ENCODE measurements at places on chromosomes 1 and 21.

DNA sequence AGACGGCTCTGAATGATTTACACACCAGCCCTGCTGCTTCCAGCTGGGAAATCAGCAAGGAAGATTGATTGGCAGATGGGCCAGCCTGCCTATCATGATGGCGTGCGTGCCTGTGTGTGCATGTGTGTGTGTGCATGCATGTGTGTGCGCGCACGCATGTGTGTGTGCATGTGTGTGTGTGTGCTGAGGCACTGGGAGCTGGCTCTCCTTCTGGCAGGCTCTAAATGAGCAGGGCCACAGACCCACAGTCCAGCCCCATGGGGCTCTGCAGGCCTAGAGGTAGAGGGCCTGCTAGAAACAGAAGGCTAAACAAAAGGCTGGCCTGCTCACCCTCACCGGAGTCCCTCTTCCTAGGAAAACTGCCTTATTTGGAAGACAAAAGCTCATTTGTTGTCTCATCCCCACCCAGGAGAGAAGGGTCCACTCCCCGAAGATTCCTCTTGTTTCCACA, 6.0 kb downstream of the KLHDC8A start:
- no peak for DNase-seq

DNA sequence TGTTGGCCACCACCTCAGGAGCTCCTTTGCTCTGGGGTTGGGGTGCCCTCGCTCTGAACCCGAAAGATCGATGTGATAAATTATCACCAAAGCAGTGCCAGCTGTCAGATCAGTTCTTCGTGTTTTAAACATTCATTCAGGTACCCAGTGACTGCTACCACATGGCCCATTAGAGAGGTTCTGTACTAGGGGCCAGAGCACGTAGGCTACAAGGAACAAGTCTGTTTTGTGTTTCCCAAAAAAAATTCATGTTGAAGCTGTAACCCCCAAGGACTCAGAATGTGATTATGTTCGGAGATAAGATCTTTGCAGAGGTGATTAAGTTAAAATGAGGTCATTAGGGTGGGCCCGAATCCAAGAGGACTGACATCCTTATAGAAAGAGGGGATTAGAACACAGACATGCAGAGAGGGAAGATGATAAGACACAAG, 526.9 kb downstream of the NPHP4 start:
- no peak for DNase-seq

- no peak for DNase-seq
Measured at GRCh38 chr1:75034376-75034775, 99.8 kb upstream of the LHX8 start.

GRCh38 chr21:29201186-29201585, 70.7 kb downstream of the MAP3K7CL start:
- DNase-seq = no peak

Measured in GM12891 (cell line).